ENCODE measurements at places on chromosomes 1 and 21. TPM values are rescaled to one million over a fixed set of nuclear protein-coding genes. Genes with fewer than 3 reads are reported as not detected.
A peak's percentile ranks its signal among the peaks of the same experiment; 100 is the strongest.

GRCh38 chr1:67558449-67559193 is 126.4 kb upstream of the GADD45A start:
- no peaks in the 10 kb centered on the region for H3K36me3 ChIP-seq
- no peak overlapping the region for H3K4me3 ChIP-seq
- H3K4me1 ChIP-seq = peaks cover 4% of the 10 kb centered on the region
- no peak for DNase-seq

- no peaks in the 10 kb centered on the region for H3K4me1 ChIP-seq
- H3K4me3 ChIP-seq = no peak overlapping the region
- H3K36me3 ChIP-seq = no peaks in the 10 kb centered on the region
- H3K27me3 ChIP-seq = no peaks in the 10 kb centered on the region
Measured at GRCh38 chr1:225755671-225756319, 21.8 kb upstream of the SRP9 start.

GRCh38 chr1:5938101-5938646 is 54.1 kb downstream of the NPHP4 start:
- peaks cover under 1% of the 10 kb centered on the region for H3K36me3 ChIP-seq
- DNase-seq = no peak
- H3K4me1 ChIP-seq = peaks cover 6% of the 10 kb centered on the region

DNA sequence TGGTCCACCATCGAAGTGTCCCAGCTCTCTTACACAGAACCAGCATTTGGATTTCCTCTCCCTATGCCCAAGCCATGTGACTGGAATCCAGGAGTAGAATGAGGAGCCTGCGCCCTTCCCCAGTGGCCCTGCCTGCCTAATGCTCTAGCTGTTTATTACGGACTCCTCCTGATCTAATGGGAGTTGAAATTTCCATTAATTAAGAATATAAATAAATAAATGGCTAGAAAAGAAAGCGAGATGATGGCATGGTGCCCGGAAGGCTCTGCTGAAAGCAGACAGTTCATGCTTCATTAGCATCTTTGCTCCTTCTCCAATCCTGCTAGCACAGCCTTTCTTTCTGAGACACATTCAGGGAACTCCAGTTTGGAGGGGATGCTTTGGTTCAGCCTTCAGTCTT is 216.2 kb downstream of the SEC16B start:
- no peak overlapping the region for H3K27ac ChIP-seq
- H3K27me3 ChIP-seq = no peaks in the 10 kb centered on the region
- no peaks in the 10 kb centered on the region for H3K4me1 ChIP-seq
- no peak for DNase-seq
- H3K36me3 ChIP-seq = no peaks in the 10 kb centered on the region

DNA sequence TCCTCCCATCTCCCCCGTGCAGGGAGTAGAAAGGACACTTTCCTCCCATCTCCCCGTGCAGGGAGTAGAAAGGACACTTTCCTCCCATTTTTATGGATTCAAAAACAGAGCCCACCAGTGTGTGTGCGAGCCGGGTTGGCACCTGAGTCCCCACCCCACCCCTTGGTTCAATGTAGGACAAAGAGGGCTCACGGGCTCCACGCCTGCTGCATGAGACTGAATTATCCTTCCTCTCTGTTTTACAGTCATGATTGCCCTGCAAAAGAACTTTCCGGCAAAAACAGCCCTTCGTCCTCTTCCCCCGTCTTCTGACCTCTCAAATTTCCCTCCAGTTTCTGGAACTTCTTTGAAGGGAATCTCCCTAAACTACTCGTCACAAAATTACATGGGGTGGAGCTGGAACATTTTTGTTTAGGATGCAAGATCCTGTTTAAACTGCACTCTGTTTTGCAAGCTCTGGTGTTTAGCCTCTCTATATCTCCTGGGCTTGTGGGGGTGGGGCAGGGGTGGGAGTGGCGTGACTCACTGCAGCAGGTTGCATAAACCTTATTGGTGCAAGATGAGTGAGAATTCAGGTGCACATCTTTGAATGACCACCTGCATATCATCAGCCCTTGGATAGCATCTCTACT is 99.8 kb downstream of the PSMG1 start:
- DNase-seq = no peak
- no peak overlapping the region for H3K4me3 ChIP-seq
- H3K27ac ChIP-seq = no peak overlapping the region
- no peaks in the 10 kb centered on the region for H3K4me1 ChIP-seq
- no peaks in the 10 kb centered on the region for H3K36me3 ChIP-seq
- no peaks in the 10 kb centered on the region for H3K27me3 ChIP-seq

DNA sequence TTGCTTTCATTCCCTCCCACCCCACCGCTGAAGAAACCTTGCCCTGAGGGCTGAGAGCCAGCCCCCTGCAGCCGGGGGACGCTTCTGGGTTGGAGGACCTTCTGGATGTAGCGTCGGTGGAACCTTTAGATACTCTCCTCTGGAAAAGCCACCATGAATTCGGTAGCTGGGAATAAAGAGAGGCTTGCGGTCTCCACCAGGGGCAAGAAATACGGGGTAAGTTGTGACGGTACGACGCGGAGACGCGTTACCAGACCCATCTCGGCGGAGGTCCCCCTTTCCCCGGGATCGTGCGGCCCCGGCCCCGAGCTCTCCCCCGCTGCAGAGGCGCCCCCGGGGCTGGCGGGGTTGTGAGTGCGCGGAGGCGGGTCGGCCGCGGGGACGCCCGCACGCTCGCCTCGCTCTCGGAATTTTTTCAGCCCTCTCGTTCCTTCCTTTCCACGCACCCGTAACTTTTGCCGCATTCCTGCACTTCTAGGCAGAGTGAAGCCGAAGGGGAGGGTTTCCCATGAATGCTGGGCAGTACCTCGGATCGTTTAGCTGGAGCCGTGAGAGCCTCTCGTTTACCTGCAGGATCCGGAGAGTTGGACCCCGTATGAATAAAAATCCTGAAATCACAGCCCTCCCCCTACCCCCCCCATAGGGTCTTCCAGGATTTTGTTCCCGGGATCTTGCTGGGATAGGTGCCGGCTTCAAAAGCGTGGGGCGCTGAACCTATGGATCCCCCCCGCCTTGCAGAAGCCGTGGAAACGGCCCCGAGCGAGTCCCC is 671 bp downstream of the KIF26B start:
- peaks cover 37% of the 10 kb centered on the region for H3K4me1 ChIP-seq
- H3K4me3 ChIP-seq = peak overlapping the region; percentile 46
- H3K27ac ChIP-seq = no peak overlapping the region
- H3K36me3 ChIP-seq = no peaks in the 10 kb centered on the region
- peaks cover 64% of the 10 kb centered on the region for H3K27me3 ChIP-seq

DNA sequence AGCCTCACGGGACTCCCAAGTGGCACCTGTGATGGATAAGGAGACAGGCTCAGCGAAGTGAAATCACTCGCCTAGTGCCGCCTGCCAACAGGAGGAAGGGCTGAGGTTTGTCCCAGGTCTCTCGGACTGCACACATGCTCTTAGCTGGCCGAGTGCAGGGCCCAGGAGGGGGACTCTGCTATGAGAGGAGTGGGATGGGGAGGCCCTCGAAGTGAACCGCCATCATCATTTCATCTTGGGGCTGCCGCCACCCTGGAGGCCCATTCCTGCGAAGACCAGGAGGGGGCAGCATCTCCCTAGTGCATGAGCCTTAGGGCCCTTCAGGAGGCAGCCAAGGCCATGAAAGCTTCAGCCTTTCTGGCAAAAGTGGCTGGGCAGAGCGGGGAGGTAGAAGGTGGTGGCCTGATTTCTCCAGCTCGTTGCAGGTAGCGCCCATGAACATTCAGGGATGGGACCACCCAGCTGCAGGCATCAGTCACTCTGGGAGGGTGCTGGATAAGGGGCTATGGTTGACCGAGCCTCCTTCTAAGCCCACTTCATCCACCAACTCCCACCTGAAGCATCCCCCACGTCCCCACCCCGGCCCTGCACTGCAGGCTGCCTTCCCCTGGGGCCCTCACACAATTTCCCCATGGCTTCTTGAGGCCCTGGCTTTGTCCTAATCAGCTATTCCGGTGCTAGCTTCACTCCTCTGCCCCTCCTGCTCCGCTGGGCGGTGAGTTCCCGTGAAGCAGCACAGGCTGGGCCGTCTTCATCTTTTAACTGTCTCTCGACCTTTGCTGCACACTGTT is 17.2 kb upstream of the RASSF5 start:
- no peaks in the 10 kb centered on the region for H3K27me3 ChIP-seq
- H3K27ac ChIP-seq = no peak overlapping the region
- no peak overlapping the region for H3K4me3 ChIP-seq

The GNAT2 gene
- not detected for total RNA-seq

The PTPN7 gene
- 144 TPM for total RNA-seq

The SLC35F3 gene
- 0.08 TPM for total RNA-seq
